GM04503 (cell line): ENCODE measurements at places on chromosomes 4 and X.
A peak's percentile ranks its signal among the peaks of the same experiment; 100 is the strongest.

DNA sequence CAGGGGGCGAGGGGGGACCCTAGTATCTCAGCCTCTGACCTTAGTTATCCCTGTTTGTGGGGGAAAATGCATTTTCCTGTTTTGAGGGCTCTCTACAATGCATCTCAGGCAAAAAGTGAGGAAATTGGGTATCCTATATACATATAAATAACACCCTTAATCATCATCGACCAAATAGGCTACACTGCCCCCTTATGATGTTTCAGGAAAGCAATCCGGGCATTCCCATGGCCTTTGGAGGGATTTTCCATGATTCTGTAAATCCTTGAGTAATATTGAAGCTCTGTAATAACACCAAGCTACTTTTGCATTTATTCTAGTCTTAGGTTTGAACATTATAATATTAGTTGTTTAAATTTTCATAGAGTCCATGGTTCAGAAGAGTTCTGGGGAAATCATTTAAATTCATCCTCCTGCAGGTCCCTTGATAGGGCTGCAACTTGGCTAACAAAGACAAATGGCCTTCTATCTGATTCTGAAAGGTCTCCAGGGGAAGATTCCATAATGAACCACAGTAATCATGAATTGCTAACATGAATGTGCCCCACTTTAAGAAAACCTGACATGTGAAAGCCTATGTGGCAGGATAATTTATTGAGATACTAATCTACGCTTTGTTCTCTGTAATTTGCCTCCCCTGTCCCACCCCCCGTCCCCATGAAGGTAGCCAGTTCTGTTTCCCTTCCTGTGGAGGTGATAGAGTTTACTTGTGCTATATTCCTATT, 91.5 kb upstream of the SCOC start:
- no peak for DNase-seq

- no peak for DNase-seq
Observed at GRCh38 chr4:100906973-100907372, 389.2 kb upstream of the EMCN start.

DNA sequence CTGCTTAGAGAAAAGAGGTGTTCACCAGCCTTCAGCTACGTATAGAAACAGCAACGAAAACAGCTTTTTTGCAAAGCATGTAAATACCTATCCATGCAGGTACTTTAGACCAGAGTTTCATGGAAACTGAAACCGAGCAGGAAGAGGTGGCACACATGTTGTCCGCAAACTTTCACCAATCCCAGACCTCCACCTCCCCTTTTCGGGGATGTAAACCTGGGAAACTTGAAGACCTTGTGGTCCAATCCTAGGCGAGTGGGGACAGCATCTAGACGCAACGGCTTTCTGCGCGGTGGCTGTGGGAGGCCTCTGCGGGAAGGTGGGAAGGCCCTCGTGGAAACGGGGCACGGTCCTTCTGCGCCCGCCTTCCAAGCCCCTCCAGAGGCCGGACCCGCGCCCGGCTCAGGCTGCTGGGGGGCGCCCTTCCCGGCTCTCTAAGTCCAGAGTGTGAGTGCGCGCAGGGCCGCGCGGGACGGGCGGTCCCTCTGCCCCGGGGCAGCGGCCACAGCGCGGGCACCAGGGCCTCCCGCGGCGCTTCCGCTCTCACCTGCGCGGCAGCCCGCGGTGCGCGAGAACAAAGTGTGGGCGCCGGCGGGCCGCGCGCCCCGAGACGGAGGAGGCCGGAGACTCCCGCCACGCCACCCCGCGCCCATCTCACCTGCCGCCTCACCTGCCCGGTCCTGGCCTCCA, 830 bp upstream of the SHROOM2 start:
- DNase-seq: no peak

GRCh38 chrX:13334491-13334890, 14.6 kb upstream of the ATXN3L start:
- DNase-seq: no peak

GRCh38 chr4:52103319-52103718, 52.2 kb downstream of the SPATA18 start:
- no peak for DNase-seq

DNA sequence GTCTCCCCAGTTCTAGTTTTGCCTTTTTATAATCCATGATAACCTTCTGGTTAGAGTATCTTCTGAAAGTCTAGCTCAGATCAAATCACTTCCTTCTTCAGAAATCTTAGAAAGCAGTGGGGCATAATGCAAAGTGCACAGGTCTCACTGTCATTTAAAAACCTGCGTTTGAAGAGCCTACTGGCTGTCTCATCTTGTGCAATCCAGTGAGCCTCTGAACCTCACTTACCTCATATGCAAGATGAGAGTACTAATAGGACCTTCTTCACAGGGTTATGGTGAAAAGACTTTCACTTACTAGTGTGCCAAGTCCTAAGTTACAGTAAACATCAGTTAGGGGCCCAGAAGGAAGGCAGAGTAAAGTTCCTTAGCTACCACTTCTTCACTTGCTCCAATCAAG, 131.4 kb downstream of the ENOX2 start:
- no peak for DNase-seq

DNA sequence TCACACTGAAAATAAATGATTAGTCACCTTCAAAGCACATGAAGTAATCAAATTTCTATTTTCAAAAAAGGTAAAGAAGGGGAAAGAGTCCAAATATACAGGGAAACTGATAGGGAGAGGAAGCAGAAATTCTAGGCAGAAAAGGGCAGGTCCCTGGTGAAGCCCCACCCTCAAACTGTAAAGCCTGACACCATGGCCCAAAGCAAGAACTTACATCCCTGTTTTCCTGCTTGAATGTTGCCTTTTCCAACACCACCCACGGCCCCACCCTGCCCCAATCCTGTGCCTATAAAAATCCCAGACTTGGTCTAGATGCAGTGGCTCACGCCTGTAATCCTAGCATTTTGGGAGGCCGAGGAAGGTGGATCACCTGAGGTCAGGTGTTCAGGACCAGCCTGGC, 361.8 kb downstream of the PPP3CA start:
- DNase-seq: no peak

DNA sequence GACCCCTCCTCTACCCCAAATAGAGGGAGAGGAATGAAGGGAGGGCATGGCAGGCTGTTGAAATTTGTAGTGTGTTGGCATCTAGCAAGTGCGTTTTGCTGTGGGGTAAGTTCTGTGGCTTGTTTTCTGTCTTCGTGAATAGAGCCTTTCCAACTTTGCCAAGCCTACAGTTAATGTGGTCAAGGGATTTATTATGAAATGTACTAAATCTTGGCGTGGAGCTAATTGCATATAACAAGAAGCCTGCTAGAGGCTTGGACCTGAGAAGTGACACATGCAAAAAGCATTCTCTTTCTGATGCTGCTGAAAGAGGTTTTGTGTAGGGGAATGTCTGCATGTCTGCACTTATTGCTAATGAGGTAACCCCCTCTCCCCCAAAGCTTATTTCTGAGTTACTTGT, 132.2 kb downstream of the BMPR1B start:
- peak; percentile 66 for DNase-seq

DNA sequence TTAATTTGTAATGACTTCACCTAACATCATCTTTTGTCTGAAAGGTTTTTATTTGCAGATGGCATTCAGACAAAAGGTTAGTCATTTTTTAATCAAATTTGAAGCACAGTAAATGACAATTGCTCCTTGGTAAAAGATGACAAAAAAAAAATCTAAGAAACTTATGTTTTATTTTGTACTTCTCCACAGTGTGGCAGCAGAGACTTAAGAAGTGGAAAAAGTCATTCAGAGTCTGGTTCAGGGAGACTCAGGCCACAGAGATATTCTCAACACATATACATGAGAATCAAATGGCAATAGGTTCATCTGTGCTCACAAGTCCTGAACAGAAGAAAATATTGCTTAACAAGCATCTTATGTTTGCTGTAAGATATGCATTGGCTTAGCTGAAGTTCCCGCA, 436.2 kb downstream of the KCNIP4 start:
- DNase-seq: no peak

GRCh38 chrX:123339221-123339905, 155.3 kb downstream of the GRIA3 start:
- DNase-seq: peak; percentile 61

- no peak for DNase-seq
Observed at GRCh38 chr4:110417136-110417535, 58.8 kb upstream of the ENPEP start.

DNA sequence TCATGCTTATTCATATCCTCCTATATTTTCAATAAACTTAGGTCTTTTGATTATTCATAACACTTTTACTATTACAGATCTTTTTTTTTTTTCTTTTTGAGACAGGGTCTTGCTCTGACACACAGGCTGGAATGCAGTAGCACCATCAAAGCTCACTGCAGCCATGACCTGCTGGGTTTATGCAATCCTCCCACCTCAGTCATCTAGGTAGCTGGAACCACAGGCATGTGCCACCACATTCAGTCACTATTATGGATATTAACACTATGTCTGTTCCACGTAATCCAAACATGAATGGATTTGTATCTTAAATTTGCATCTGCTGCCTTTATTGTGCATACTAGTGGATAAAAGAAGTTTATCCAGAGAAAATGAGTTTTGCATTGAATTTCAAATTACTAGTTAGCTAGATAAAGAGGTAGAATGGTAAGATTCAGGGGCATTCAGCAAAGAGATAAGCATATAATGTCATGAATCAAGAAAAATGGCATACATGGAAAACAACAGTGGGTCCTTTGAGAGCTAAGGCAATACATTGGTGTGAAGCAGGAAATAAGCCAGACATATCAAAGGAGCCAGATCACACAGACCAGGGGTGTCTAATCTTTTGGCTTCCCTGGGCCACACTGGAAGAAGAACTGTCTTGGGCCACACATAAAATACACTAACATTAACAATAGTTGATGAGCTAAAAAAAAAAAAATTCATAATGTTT, 13.9 kb downstream of the ANAPC10 start:
- DNase-seq: no peak

- DNase-seq: no peak
Observed at GRCh38 chrX:16552546-16552945, 97.4 kb upstream of the S100G start.

DNA sequence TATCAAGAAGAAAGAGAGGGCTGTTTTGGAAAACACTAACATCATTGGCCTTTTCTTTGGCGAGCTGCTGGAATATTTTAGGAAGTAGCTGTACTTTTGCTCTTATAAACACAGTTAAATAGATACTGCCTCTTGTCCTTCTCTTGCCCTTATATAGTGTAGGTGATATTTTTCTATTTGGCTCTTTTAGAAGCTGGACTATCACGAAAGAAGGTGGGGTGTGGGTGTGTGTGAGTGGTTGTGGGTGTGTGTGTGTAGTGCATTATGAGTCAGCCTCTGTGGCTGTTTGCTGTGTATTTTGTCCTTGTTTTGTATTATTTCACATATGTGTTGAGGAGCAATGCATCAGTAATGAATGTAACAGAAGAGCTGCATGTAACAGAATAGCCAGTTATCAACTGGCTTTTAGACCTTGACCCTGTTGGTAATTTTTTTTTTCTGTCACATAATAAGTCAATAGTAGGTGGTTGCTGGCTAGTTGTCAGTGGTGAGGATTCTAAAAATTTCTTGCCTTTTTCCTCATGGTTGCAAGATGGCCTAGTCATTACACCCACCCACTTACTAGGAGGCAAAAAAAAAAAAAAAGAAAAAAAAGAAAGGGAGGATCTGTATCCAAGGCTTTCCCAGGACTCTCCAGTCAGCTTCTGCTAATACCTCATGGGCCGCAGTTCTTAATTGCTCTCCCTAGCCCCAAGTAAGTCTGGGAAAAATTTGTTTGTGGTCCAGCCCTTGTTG, 23.8 kb downstream of the ARHGAP10 start:
- DNase-seq: no peak

DNA sequence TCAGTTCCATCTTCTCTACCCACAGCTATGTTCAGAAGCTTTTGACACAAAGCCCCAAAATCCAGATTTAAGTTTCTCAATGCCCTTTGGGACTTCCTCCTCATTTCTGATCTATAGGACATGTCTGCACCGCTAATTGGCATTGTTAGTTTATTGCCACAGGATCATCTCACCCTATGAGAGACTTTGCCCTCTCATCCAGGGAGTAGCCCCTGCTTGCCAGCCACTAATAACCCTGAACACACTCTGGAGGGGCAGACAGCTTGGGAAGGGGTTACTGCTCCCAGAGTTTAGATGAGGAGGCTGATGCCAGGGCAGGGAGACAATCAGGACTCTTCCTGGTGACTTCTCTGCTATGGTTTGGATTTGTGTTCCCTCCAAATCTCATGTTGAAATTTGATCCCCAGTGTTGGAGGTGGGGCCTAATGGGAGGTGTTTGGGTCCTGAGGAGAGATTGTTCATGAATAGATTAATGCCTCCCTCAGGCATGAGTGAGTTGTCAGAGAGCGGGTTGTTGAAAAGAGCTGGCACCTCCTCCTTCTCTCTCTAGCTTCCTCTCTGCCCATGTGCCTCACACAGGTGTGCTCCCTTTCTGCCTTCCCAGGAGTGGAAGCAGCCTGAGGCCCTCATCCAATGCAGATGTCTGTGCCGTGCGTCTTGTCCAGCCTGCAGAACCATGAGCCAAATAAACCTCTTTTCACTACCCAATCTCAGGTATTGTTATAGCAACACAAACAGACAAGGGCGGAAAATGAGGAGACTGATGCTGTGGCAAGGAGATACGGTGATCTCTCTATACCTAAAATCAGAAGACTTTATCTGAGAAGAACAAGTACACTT, 3.6 kb upstream of the SCARB2 start:
- DNase-seq: no peak

- no peak for DNase-seq
Observed at GRCh38 chrX:23782455-23782854, 518 bp upstream of the SAT1 start.

- no peak for DNase-seq
Observed at GRCh38 chr4:185566425-185566824, 31.1 kb upstream of the PDLIM3 start.

DNA sequence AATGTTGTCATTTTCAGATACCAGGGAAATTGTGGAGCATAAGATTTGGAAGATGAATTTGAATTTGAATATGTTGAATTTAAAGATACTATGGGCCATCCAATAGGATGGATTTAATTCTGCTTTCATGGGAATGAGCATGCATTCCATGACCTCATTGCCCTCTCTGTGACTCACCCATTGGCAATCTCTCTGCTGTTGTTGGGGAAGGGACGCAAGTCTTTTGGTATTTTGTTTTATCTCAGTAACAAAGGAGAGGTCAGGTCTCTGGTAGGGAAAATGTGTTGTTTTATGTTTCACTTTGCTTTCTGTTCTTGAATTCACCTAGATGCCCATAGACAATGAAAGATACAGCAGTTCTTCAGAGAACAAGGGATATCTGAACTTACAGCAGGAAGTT, 42.1 kb upstream of the MAGEA4 start:
- DNase-seq: peak; percentile 45

GRCh38 chr4:128847082-128847724, 37.7 kb downstream of the JADE1 start:
- no peak for DNase-seq

DNA sequence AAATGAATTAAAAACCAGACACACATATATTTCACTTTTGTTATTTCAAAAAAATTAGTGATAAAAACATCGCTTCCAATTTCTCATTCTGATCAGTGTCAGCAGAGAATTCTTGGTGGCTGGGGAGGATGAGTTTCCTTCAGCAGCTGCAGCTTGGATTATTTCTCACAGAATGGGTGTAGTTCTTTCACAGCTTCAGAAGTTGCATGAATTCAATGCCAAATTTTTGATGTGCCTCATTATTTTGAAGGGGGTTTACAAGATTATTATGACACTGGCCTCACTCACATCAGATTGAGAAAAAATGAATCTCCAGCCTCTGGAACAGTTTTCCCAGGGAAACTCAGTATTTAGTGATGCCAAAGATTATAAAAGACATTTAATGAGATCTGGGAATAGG, 184.9 kb upstream of the WDFY3 start:
- no peak for DNase-seq

- DNase-seq: no peak
Observed at GRCh38 chr4:147481577-147482109, 746 bp downstream of the EDNRA start.

GRCh38 chr4:74499986-74500781, 55.2 kb downstream of the AREG start:
- no peak for DNase-seq

GRCh38 chr4:2077537-2078460, 18.7 kb downstream of the NAT8L start:
- no peak for DNase-seq
